NCI-H2107 (cell line): ENCODE measurements at places on chromosomes 1 and 21.

DNA sequence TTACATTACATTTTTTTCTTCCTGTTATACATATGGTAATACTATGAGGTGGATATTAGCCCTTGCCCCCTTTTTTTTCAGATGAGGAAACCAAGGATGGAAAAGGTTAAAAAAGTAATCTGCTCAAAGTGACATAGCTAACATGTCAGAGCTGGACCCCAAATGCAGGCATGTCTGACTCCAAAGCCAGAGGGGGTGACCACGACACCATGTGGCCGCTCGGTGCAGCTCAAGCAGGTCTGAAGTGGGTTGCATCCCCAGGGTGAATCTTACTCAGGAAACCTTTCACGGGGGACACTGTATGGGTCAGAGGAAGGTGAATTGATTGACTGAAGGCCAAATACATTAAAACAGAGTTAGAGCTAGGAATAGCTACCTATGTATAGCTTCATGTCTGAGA is 34.8 kb downstream of the CD34 start:
- no peak for DNase-seq

DNA sequence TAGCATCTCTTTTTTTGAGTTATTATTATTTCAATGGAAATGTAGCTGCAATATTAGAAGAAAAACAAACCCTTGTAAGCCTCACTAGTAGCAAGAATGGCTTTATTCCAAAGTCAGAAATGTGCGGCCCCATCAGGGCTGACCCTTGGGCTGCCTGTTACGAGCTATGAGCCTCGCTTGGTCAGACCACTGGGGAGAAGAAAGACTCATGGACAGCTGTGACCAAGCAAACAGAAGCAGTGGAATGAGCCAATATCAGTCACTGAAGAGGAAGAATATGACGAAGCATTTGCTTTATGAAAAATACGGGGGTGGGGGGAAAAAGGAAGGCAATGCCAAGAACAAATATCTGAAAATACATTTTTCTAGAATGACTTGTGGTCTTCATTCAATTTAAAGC is 504.5 kb downstream of the LMO4 start:
- DNase-seq = no peak

GRCh38 chr1:40652979-40653378 is 12.5 kb downstream of the RIMS3 start:
- DNase-seq = no peak

DNA sequence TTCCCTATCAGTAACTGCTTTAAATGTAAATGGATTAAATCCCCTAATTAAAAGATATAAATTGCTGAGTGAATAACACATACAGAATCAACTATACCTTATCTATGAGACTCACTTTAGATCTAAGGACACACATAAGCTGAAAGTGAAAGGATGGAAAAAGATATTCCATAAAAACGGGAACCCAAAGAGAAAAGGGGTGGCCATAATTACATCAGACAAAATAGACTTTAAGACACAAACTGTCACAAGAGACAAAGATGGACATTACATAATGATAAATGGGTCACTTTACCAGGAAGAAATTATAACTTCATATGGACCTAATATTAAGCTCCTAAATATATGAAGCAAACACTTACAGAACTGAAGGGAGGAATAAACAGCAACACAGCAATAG is 59.2 kb downstream of the SLC25A24 start:
- no peak for DNase-seq

- no peak for DNase-seq
Observed at GRCh38 chr1:101112051-101112780, 86.6 kb upstream of the DPH5 start.

- no peak for DNase-seq
Observed at GRCh38 chr1:46041974-46042373, 90.5 kb downstream of the PIK3R3 start.

DNA sequence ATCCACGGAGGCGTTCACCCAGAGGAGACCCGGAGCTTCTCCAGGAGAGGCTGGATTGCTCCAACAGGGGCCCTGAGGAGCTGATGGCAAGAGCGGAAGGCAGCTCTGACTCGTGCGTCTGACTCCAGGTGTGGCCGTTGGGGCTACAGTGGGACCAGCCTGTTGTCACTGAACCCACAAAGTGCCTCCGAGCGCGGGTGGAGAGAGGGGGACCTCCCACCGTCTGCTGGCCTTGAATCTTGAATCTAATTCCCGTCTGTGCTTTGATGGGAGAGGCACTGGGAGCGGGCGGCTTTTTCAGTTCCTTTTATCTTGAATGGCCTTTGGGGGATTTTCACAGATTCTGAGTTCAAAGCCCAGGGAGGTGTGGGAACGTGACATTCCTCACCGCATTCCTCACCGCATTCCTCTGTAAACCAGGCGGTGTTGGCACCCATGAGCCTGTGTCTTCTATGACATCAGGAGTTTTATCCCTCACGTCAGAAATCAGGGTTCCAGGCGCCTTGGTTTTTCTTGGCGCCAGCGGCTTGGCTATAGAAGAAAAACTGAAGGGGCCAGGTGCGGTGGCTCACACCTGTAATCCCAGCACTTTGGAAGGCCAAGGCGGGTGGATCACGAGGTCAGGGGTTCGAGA is 39.2 kb upstream of the COL18A1 start:
- no peak for DNase-seq

- no peak for DNase-seq
Observed at GRCh38 chr1:191145834-191146233, 668.2 kb upstream of the BRINP3 start.

DNA sequence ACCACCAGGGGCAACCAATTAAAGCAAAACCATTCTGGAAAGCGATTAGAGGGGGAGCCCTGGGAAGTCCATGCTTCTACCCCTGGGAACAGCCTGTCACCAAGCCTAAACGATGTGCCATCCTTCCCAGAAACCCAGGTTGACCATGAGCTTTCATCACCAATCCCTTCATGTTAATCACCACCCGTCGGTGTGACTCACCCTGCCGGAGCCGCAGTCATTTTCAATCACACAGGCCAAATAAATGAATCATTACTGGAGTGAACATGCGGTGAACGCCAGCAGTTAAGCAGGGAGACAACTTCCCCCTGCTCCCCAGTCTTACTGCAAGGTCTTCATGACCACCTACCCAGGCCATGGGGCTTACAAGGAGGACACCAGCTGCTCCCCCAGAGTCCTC is 308.8 kb downstream of the AJAP1 start:
- DNase-seq = no peak

GRCh38 chr1:44405031-44405797 is at the start of gene RNF220:
TSS of gene RNF220 (plus strand) at chr1:44405255.
- peak; percentile 60 for DNase-seq

GRCh38 chr21:44865561-44866280 is 7.8 kb downstream of the PTTG1IP start:
- DNase-seq = no peak

GRCh38 chr1:67749844-67750690 is 65.1 kb downstream of the GADD45A start:
- peak; percentile 81 for DNase-seq
